ENCODE measurements at places on chromosomes 11 and 22.

- DNase-seq = no peak
Measured at GRCh38 chr11:60169264-60169915, 13.5 kb downstream of the MS4A6A start.

DNA sequence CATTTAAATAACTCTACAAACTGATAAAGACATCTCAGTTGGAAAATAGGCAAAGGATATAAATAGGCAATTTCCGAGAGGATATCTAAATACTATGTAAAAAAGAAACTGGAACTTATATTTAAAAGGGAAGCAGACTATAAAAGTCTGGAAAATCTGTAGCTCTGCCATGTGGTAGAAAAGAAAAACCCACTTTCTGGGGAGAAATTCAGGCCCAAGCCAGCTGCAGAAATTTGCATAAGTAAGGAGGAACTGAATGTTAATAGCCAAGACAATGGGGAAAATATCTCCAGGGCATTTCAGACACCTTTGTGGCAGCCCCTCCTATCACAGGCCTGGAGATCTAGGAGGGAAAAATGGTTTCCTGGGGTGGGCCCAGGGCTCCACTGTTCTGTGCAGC is 97.8 kb upstream of the ZBED5 start:
- no peak for DNase-seq

GRCh38 chr22:19930551-19931486 is 10.8 kb upstream of the COMT start:
- DNase-seq = no peak

GRCh38 chr11:74444173-74444826 is 23.0 kb downstream of the KCNE3 start:
- no peak for DNase-seq

DNA sequence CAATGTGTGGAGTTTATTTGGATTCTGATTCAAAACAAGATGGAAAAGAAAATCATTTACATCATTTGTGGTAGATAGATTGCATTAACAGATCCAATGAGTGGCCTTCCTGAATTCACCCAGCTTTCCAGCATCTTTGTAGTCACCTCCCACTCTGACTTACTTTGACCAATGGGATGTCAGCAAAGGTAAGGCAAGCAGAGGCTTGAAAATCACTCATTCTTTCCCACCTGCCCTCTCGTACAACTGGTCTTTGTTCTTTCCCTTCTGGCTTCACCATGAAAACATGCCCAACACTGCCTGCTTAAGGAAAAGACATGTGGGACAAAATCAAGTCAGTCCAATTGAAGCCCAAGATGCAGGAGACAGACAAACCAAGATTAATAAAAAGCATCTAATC is 202.1 kb downstream of the TTC28 start:
- DNase-seq = no peak

- no peak for DNase-seq
Measured at GRCh38 chr22:50048061-50048765, 9.9 kb downstream of the TTLL8 start.

DNA sequence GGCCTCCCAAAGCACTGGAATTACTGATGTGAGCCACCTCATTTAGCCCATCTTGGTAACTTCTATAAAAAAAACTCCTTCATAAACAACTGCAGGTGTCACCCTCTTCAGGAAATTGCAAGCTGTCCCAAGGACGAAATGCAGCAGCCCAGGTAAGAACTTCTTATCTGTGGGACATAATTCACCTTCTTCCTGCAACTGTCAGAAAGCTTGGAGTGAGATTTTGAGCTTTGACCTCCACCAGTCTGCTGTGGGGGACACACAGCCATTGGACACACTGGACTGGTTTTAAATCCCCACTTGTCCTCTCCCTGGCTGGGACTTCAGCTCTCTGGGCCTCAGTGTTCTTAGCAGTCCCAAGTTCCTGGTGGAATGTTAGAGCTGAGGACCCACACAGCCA is 368.5 kb downstream of the MN1 start:
- DNase-seq = no peak

DNA sequence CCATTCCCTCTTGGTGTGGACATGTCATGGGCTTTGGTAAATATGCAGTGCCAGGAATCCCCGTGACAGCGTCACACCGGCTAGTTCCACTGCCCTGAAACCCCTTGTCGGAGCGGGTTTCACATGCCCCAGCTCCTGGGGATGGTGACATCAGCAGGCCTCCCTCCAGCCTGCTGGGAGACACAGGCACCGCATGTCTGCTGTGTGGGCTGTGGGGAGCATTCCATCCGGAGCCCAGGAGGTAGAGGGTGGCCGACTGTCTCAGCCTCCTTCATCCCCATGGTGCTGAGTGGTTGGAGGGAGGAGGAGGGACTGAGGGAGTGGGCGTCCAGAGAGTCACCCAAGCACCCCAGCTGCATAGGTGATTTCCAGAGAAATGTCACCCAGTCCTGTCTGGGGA is 1161.1 kb downstream of the BRD1 start:
- DNase-seq = no peak

- DNase-seq = no peak
Measured at GRCh38 chr11:62127426-62127825, 3.6 kb downstream of the INCENP start.

DNA sequence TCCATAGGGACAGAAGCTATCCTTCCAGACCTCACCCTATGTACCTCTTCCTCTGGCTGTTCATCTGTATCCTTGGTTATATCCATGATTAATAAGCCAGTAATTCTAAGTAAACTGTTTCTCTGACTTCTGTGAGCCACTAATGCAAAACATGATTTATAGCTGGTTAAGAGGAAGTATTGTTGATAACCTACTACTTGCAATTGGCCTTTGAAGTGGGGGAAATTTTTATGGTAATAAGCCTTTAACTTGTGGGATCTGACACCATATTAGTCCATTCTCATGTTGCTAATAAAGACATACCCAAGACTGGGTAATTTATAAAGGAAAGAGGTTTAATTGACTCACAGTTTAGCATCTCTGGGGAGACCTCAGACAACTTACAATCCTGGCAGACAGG is 21.9 kb downstream of the CASP12 start:
- DNase-seq = no peak

- no peak for DNase-seq
Measured at GRCh38 chr11:33320814-33321330, 63.7 kb downstream of the HIPK3 start.

DNA sequence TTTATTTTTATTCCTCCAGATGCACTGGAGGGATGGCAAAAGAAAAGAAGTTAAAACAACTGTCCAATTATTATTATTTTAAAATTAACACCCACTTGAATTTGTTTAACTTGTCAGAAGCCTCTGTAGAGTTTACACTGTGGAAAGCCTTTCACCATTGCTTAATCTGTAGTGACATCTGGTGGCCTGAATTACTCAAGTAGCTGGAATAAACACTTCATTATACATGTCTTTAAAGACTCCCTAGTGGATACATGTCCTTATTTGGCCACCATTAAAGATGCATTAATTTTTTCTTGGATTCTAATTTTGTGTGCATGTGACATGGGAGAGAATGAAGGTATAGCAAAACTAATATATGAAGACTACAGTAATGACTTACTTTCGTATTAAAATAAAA is 1496.5 kb downstream of the FAM181B start:
- peak; percentile 1 for DNase-seq

- no peak for DNase-seq
Measured at GRCh38 chr11:128732471-128733277, 38.8 kb downstream of the FLI1 start.

DNA sequence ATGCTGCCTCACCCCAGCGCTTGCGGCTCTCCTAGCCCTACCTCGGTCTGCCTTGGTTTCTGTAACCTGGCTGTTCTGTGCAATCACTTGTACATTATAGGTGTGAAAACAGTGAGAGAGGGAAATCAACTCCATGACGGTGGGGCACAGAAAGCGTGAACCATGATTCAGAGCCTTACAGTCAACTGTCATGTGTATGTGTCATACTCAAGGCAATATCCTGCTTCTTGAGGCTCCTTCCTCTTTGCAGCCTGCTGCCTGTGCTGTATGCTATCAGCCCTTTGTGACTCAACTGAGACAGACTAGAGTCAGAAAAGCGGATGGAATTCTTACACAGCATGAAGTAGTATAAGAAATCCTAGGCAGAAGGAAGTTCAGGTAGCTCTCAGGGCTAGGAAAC is 2.1 kb downstream of the NRIP3 start:
- DNase-seq = no peak

DNA sequence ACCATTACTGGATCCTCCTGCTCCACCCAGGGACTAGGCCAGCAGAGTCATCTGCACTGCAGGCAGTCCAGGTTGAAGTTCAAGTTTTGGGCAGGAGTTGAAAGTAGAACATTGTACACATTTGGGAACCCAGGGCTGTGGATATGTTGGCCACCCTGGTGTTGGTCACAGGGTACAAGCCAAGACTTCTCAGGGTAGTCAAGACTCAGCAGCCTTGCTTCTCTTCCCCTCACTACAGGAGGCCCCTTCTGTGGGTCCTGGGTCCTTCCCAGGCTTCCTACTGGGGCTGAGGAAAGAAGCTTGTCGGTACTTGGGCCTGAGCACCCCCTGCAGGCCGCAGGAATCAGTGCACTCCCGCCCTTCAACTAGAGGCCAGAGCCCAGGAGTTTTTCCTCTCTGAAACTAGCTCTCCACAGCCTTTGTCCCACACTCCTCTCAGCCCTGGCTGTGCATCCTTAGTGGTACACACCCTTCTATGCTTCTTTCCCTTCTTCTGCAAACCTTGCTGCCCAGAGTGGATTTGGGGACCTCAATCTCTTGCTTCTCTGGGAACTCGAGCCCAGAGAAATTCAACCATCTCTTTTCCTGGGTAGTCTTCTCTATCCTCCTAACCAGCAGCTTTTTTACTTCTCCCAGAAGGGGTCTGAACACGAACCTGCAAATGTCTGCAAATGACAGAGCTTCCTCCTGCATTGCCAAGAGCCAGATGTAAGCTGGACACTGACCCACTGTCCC is 2.6 kb upstream of the HPX start:
- DNase-seq = peak; percentile 73

GRCh38 chr11:9269492-9270013 is 4.4 kb upstream of the DENND5A start:
- DNase-seq = no peak

- DNase-seq = peak; percentile 31
Measured at GRCh38 chr11:35641171-35641897, 21.2 kb upstream of the TRIM44 start.

GRCh38 chr11:95939091-95939490 is 15.2 kb upstream of the MTMR2 start:
- DNase-seq = no peak

DNA sequence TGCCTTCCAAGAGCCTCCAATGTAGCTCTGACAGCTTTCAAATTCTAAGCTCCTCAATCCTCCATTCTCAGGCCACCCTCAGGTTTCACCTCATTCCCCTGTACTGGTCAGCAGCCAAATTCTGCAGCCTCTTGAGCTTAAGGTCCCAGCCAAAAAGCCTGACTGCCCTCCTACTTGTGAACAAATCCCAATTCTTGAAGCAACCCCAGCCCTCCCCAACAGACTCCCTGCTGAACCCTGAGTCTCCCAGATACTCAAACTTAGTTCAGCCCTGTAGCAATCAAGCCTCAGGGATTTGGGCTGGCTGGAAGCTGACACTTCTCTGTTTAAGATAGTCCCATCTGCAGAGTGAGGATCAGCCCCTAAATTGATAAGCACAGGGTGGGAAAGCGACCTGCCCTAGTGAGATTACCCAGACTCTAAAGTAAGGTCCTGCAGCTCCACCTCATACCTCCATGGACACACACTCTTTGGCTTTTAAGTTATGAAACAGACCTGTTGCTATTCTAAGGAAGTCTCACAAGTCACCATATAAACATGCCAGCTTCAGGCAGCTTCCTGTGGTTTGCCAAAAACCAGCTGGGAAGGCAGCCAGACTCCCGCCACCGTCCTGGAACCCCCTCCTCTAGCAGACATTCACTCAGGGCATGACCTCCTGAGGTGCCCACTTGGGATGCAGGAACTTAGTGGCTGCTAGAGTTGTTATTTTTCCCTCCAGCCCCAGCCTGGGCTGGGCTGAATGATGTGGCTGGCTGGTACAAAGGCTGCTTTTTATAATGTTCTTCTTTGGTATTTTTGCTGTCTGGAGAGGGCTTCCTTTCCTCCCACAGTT is 82.5 kb upstream of the PICALM start:
- peak; percentile 84 for DNase-seq

DNA sequence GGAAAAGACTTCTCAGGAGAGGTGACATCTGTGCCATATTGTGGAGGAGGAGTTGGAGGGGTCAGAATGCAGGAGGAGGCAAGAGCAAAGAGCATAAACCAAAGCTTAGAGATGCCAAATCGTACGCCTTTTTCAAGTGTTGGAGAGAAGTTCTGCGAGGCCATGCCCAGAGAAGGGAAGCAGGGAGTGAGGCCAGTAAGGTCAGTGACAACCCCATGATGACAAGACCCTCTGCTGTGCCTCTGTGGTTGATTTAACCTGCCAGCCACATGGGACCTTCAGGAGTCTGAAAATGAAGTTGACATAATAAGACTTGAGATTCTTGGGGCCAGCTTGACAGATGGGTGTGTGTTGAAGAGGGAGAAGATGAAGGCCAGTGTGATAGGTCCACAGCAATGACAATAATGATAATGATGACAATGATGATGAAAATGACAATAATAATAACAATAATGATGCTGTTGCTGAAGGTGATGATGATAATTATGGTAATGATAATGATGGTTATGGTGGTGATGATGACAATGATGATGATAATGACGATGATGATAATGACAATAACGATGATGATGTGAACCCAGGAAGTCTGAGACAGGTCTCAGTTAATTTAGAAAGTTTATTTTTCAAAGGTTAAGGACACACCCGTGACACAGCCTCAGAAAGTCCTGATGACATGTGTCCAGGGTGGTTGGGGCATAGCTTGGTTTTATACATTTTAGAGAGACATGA is 152.6 kb upstream of the B3GAT1 start:
- DNase-seq = no peak

DNA sequence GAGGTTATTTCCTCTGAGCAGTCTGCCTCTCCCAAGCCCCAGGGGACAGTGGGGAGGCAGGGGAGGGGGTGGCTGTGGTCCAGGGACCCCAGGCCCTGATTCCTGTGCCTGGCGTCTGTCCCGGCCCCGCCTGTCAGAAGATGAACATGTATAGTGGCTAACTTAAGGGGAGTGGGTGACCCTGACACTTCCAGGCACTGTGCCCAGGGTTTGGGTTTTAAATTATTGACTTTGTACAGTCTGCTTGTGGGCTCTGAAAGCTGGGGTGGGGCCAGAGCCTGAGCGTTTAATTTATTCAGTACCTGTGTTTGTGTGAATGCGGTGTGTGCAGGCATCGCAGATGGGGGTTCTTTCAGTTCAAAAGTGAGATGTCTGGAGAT is 3.1 kb downstream of the PIM3 start:
- DNase-seq = no peak

DNA sequence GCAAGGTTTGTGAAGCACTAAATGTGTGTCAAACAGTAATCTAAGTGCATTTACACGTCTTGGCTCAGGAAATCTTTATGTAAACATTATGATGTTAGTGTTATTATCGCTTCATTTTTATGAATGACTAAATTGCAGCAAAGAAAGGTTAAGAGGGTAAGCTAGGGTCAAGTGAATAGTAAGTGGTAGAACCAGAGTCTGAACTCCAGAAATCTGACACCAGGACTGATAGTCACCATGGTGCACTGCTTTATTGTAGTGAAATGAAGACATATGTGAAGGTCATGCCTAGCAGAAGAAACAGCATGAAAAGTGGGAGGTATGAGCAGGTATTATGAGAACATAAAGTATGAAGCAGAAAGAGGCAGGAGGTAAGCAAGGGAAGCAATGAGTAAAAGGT is 368.7 kb upstream of the TENM4 start:
- DNase-seq = no peak

GRCh38 chr11:2507945-2508749 is 63.3 kb downstream of the KCNQ1 start:
- no peak for DNase-seq

Measured in hippocampal formation (tissue), 2 donors.